ENCODE measurements at places on chromosomes 3 and 15. TPM values are rescaled to one million over a fixed set of nuclear protein-coding genes. Genes with fewer than 3 reads are reported as not detected.

DNA sequence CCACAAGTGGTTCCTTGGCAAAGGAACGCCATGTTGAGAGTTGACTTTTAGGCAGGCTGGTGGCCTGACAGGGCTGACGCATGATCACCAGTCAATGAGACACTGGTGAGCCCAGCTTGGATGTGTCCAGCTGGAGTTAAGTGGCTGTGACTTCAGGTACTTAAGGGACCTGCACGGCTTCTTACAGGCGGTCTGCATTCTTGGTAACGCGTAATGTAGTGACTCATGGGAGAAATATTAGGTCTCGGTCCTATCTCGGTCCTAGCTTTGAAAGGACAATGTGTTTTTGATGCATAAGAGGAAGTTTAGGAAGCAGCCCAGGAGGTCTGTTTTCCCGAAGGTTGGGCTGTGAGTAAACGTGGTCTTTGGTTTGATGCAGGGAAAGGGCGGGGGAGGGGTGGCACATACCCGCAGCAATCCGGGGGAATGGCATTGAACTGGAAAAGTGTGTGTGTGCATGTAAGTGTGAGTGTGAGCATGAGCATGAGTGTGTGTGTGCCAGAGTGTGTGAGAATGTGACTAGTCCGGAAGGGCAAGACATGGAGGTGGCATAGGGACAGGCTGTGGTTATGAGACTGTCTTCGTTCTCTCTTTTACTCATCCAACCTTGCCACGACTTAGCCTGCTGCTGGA, 55.3 kb downstream of the FAM43A start:
- H3K27me3 ChIP-seq = no peaks in the 10 kb centered on the region
- peak; percentile 93 for DNase-seq
- H3K27ac ChIP-seq = peak overlapping the region; percentile 76
- H3K36me3 ChIP-seq = no peaks in the 10 kb centered on the region
- peaks cover 44% of the 10 kb centered on the region for H3K4me1 ChIP-seq

DNA sequence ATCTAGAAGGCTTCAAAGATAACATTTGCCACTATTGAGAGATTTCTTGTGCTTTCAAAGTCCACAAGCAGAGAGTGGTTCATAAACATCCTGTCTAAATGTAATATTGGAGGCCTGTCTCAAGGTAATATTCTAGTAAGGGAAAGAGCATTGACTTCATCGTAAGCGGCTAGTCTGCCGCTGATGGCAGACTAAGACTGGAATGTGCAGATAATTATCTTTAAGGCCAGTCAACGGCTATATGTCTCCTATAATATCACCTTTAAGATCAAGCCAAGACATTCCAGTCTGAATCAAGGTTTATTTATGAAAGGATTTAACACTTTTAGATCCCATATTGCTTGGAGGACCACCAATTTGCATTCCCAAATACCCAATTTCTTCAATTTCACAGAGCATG, 424.2 kb upstream of the WNT5A start:
- H3K27ac ChIP-seq = no peak overlapping the region
- no peak for DNase-seq
- no peaks in the 10 kb centered on the region for H3K4me1 ChIP-seq
- no peaks in the 10 kb centered on the region for H3K36me3 ChIP-seq

- H3K27me3 ChIP-seq = peaks cover 2% of the 10 kb centered on the region
- no peak overlapping the region for H3K27ac ChIP-seq
- no peak overlapping the region for H3K4me3 ChIP-seq
- H3K36me3 ChIP-seq = no peaks in the 10 kb centered on the region
- H3K4me1 ChIP-seq = no peaks in the 10 kb centered on the region
Measured at GRCh38 chr3:130786306-130786705, 39.7 kb upstream of the PIK3R4 start.

DNA sequence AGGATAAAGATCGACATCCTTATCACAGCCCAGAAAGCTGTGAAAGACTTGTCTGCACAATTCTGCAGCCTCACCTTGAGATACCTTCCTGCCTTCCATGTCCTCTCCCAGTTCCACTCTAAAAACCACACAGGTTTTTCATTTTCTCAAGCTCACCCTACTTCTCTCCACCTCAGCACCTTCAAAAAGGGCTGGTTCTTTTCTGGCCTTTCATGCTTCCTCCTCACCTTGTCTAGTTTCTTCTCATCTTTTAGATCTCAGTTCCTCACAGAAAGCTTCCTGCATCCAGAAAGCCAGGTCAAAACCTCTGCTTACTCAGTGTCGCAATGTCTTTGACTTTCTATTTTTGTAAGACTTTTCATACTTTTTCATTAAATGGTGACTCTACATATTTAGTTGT, 140.2 kb upstream of the STT3B start:
- no peaks in the 10 kb centered on the region for H3K36me3 ChIP-seq
- no peaks in the 10 kb centered on the region for H3K4me1 ChIP-seq
- H3K4me3 ChIP-seq = no peak overlapping the region
- H3K27ac ChIP-seq = no peak overlapping the region
- peaks cover 3% of the 10 kb centered on the region for H3K27me3 ChIP-seq

- DNase-seq = no peak
- H3K4me3 ChIP-seq = no peak overlapping the region
- H3K36me3 ChIP-seq = no peaks in the 10 kb centered on the region
- H3K27ac ChIP-seq = no peak overlapping the region
- H3K27me3 ChIP-seq = no peaks in the 10 kb centered on the region
Measured at GRCh38 chr3:141643391-141643790, 94.7 kb upstream of the RNF7 start.

DNA sequence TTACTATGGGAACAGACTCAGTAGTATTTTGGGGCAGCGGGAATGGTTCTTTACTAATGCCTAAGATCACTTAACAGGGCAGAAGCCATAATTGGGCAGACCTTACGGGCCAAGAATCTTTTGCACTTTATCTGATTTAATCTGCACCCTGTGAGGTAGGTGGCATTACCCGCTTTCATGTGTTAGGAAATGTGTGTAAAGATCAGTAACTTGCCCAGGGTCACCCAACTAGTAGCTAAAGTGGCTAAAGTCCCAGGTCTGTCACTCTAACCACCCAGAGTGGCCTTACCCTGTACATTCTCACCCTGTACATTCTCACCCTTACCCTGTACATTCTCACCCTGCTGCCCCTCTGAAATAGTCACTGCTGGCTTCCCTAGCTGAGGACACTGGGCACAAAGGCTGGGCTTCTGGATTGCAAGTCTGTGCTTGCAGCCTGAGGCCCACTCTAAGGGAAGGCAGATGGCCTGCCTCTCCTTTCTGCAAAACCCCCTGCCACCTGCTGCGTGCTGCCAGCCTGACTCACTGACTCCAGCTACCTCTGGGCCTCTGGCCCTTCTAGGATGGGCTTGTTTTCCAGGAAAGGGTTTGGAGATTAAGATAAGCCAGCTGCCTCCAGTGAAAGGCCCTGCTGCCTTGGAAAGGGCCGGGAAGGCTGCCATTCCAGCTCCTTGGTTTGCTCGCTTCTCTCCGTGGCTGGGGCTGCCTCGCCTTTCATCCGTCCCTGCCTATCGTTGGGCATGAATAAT, 37.5 kb upstream of the MYZAP start:
- peak; percentile 95 for DNase-seq
- H3K27ac ChIP-seq = peak overlapping the region; percentile 94
- no peaks in the 10 kb centered on the region for H3K27me3 ChIP-seq

DNA sequence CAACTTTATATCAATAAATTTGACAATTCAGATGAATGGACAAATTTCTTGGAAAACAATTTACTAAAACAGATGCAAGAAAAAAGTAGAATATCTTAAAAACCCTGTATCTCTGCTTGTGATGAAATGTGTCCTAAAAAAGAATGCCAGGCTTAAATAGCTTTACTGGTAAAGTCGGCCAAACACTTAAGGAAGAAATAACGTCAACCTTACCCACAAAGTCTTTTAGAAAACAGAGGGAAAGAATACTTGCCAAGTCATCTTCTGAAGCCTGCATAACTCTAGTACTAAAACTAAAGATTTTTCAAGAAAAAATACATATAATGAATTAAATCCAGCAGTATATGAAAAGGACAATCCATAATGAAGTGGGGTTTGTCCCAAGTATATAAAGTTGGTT, 111.1 kb downstream of the RASA2 start:
- no peak for DNase-seq
- no peaks in the 10 kb centered on the region for H3K27me3 ChIP-seq
- no peak overlapping the region for H3K27ac ChIP-seq
- H3K36me3 ChIP-seq = peaks cover 13% of the 10 kb centered on the region
- H3K4me3 ChIP-seq = no peak overlapping the region
- no peaks in the 10 kb centered on the region for H3K4me1 ChIP-seq

DNA sequence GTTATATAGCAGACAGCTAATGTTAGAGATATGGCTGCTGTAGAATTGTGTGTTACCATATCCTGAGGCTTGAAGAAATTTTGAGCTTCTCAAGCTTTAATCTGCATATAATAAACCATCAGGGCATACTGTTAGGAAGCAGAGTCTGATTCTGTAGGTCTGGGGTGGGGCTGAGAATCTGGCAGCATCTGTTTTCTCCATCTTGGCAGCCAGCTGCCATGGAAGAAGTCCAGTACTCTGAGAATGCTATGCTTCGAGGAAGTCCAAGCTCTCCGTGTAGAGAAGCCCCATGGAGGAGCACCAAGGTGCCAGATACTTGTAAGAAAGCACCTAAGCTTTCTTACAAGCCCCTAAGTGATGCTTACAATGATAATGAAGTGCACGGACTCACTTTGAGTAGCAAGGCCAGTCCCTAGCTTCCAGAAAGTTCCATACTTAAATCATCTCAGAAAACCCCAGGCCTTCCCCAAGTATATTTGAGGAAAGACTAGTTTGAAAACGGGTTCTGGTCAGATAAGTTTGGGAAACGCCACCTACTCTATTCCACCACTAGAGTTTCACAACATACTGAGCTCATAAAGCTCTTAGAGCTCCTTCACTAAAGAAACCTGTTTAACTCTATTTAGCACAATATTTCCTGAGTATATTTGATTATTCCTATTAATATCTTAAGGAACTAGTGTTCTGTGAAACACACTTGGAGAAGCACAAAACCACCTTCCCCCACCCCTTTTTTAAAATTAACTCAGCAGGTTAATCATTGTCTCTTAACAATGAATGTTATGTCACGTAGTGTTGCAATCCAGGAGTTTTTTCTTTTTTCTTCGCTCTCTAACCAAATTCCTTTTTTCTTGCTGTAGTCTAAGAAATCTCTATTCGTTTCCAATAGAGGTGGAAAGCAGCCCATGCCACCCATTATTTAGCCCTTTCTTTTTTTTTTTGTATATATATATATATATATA, 59.9 kb upstream of the RASGRP1 start:
- H3K27me3 ChIP-seq = peaks cover 12% of the 10 kb centered on the region
- H3K4me1 ChIP-seq = no peaks in the 10 kb centered on the region
- H3K27ac ChIP-seq = no peak overlapping the region
- no peak overlapping the region for H3K4me3 ChIP-seq

DNA sequence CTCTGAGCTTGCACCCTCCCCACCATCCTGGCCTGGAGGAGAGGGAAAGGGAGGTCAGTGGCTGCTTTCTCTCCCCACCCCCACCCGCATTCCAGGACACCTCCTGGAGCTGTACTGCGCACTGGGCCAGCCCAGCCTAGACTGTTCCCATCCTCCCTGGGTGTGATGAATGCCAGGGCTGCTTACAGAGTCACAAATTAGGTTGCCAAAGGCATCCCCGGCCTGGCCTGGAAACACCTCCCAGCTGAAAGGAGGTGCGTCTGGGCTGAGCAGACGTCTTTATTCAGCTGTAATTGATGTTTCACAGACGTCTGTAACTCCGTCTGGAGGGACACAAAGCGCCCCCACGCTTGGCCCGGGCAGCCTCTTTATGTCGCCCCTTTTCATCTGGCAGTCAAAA, 47.6 kb downstream of the RHCG start:
- no peak for DNase-seq
- H3K27ac ChIP-seq = no peak overlapping the region
- H3K4me1 ChIP-seq = no peaks in the 10 kb centered on the region
- peaks cover 21% of the 10 kb centered on the region for H3K27me3 ChIP-seq
- no peak overlapping the region for H3K4me3 ChIP-seq
- no peaks in the 10 kb centered on the region for H3K36me3 ChIP-seq

- H3K27me3 ChIP-seq = peaks cover 17% of the 10 kb centered on the region
- peaks cover 5% of the 10 kb centered on the region for H3K4me1 ChIP-seq
- no peaks in the 10 kb centered on the region for H3K36me3 ChIP-seq
- H3K4me3 ChIP-seq = no peak overlapping the region
Measured at GRCh38 chr15:63999177-63999576, 47.1 kb downstream of the DAPK2 start.

GRCh38 chr3:122356402-122356801, 26.6 kb downstream of the MIX23 start:
- H3K36me3 ChIP-seq = peaks cover 3% of the 10 kb centered on the region
- no peaks in the 10 kb centered on the region for H3K4me1 ChIP-seq
- H3K4me3 ChIP-seq = no peak overlapping the region
- H3K27me3 ChIP-seq = no peaks in the 10 kb centered on the region
- H3K27ac ChIP-seq = no peak overlapping the region

The TTLL13 gene
- total RNA-seq = not detected

The MB21D2 gene
- 7.4 TPM for total RNA-seq

All from endothelial cell of umbilical vein (primary cell).